ENCODE measurements at places on chromosomes 1 and 21.

- DNase-seq = no peak
Measured at GRCh38 chr1:214568328-214568727, 16.9 kb upstream of the PTPN14 start.

- no peak for DNase-seq
Measured at GRCh38 chr1:78672428-78672827, 22.8 kb downstream of the IFI44 start.

DNA sequence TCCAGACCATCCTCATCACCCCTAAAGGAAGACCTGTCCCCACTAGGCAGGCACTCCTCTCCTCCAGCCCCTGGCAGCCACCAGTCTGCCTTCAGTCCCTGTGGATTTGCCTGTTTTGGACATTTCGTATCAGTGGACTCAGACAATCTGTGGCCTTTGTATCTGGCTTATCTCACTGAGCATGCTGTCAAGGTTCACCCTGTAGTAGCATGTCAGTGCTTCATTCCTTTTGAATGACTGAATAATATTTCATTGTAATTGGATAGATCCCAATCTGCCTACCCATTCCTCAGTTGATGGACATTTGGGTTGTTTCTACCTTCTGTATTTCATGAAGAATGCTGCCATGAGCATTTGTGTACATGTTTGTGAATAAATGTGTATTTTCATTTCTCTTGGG is 32.9 kb upstream of the RNF187 start:
- no peak for DNase-seq

DNA sequence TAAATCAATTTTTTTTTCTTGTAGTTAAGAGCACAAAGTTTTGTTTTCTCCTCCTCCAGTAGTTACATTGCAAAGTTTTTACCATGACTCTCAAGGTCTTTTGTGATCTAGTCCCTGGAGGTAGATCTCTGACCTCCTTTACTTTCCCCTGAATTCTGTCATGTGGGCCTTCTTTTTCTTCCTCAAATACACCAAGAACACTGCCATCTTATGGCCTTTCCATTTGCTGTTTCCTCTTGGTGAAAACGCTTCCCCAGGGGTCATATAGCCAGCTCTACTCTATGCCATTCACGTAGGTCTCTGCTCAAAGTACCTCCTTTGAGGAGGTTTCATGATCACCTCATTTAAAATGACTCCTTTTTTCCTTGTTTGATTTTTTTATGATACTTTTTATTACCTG is 2.7 kb downstream of the DDX20 start:
- no peak for DNase-seq

- no peak for DNase-seq
Measured at GRCh38 chr1:228365271-228366061, 41.2 kb downstream of the TRIM11 start.

- DNase-seq = no peak
Measured at GRCh38 chr1:180633057-180634056, 1.5 kb downstream of the XPR1 start.

DNA sequence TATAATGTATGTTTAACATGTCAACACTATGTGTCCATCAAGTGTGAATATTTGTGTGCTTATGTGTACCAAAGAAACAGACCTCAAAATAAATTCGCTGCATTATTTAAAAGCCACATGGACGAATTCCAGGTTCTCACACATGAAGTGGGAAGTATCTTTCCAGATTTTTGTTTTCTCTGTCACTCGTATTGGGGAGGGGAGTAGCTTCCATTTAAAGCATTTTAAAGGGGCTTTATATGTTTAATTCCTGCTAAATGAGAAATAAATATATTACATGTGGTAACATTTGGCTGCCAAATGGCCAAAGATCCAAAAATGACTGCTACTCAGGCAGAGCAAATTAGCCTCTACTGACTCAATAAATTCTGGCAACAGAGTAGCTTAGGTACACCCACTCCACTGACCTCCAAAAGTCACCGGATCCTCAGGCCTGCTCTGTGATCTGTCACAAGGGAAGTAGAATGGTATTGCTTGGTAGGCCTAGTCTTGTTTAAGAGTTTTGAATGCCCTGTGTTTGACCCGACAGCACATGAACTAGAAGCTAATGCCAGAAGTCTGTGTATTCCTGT is 178.1 kb downstream of the ZP4 start:
- DNase-seq = no peak

GRCh38 chr1:51728611-51729155 is 111.8 kb downstream of the OSBPL9 start:
- no peak for DNase-seq

DNA sequence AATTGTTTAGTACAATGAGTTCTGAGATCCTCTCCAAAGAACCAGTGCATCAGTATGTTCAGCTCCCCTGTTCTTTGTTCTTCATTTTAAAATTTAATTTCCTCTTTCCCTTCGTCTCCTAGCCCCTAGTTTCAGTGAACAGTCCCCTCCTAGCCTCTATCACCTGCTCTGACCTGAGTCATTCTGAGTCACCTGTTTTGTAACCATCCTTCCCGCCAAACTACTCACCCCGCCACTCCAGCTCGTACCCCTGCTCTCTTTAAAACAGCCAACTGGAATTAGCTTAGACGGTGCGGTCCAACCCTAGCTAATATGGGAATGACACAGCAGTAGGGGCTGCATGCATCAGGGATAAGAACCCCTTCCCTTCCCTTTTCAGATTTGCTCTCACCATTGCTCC is 16.8 kb upstream of the ERVH48-1 start:
- no peak for DNase-seq

DNA sequence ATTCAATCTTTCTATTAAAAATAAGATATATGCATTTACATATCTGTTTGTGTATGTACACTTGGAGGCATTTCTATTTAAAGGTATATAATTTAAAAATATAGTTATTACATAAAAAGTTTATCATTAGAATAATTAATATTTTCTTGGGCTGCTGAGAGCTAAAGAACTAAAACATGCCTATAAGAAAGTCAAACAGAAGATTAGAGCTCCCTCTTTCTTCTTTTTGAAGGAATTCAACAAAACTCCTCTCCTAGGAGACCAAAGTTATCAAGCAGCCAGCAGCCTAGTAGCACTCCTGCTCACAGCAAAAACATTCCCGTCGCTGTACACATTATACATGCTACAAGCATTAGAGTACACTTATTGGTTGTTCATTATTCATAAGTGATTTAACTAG is 216.4 kb downstream of the VAV3 start:
- DNase-seq = no peak

GRCh38 chr1:111709986-111710385 is 29.2 kb downstream of the INKA2 start:
- DNase-seq = no peak

DNA sequence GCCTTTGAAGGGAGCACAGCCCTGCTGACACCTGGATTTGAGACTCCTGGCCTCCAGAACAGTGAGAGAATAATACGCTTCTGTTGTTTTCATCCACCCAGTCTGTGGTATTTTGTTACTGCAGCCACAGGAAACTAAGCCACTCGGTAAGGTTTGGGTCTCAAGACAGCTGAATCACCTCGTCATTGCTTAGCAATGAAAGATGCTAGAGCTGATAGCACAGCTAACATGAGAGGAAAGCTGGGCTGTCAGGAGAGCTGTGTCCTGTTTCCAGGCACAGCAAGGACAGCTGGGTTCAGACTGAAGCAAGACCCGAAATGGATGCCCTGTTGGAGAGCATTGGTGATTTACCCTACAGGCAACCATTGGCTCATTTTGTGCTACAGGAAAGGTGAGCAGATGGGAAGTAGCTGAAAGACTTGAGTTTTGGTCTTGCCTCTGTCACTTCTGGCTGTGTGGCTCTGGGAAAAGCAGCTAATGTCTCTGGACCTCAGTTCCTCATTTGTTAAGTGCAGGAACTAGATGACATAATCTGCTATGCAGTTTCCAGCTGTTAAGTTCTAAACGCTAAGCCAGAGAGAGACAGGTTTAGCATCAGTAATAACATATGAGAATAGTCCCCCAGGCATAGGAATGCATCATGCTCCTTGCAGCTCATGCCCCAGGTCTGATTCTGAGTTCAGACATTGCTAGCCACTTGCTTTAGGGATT is 58.0 kb downstream of the CLIC6 start:
- DNase-seq = no peak

DNA sequence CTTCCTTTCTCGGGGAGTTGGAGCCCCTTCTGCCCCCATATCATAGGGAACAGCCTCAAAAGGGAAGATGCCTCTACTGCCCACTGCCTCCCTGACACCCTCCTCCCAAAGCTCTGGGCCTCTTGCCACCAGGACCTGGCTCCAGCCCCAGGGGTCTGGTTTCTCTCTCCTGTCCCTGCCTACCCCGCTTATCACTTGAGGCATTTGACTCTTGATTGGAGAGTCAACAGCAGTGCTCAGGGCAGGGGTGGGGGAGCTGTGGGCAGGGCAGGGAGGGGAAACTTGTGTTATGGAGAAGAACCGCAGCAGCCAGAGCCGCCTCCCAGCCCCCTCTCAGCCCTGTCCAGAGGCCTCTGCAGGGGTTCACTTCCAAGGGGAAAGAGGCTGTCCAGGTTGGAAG is 573 bp downstream of the TRIM63 start:
- DNase-seq = no peak
